Stimulated activated CD8-positive, alpha-beta memory T cell treated with anti-CD3 and anti-CD28 coated beads, Interleukin-4, amount 100 ng/mL, for 1 hour (primary cell): ENCODE measurements at places on chromosomes 1 and 21.

DNA sequence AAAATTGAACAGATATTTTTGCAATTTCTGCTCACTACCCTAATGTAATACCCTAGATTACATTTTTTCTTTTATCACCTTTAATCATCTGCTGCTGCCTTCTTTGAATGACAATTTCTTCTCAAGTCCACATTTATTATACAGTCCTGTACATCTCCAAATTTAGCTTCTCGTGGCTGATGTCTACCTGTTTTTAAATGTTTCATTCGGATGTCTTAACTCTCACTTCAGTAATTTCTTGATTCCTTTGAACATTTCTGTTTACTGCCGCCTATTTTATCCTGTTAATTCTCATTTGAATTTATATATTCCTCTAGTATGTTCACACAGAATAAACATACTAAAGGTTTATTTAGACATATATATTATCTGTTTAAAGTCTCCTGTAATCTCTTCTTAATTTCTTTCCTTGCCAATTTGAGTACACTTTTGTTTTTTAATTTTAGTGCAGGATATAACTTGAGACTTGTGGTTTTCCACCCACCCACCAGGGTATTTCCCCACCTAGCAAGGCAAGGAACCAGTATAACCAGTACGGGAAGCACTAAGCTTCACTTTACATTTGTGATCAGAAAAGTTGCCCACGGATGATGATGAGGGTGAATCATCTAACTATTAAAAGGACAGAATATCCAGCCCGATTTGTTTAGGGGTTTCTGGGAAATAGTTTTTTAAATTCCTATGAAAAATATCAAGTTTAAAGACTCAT, 12.7 kb downstream of the INSL5 start:
- no peak for DNase-seq

DNA sequence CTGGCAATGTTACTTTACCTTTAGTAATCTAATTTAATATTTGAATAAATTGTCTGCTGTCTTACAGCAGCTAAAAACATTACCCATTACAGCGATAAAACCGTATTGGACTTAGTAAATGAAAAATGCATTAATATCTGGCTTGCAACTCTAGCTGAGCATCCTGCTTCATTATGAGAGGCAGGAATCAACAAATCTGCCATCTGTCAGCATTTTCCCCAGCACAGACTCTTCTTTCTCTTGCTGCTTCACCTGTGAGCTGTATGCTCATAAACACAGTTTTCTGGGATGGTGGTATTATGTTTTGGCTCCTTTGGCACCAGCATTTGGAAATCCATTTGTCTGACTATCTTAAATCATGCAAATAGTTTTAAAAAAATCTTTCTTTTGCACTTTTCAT, 487.1 kb downstream of the KCNT2 start:
- no peak for DNase-seq

- DNase-seq, result no peak
Measured at GRCh38 chr1:8426996-8427395, 109.1 kb downstream of the SLC45A1 start.

- no peak for DNase-seq
Measured at GRCh38 chr1:30995990-30996612, 69.4 kb downstream of the PUM1 start.

GRCh38 chr1:7335224-7335879, 435.7 kb upstream of the VAMP3 start:
- DNase-seq, result no peak

- no peak for DNase-seq
Measured at GRCh38 chr1:183877053-183877720, 72.3 kb downstream of the RGL1 start.

- no peak for DNase-seq
Measured at GRCh38 chr1:247561711-247562110, 12.8 kb downstream of the GCSAML start.

- DNase-seq, result no peak
Measured at GRCh38 chr1:94983171-94983739, 56.3 kb upstream of the CNN3 start.

GRCh38 chr1:25879675-25880074, 4.2 kb upstream of the PAQR7 start:
- no peak for DNase-seq

GRCh38 chr1:204837440-204838084, 33.1 kb upstream of the NFASC start:
- DNase-seq, result no peak

DNA sequence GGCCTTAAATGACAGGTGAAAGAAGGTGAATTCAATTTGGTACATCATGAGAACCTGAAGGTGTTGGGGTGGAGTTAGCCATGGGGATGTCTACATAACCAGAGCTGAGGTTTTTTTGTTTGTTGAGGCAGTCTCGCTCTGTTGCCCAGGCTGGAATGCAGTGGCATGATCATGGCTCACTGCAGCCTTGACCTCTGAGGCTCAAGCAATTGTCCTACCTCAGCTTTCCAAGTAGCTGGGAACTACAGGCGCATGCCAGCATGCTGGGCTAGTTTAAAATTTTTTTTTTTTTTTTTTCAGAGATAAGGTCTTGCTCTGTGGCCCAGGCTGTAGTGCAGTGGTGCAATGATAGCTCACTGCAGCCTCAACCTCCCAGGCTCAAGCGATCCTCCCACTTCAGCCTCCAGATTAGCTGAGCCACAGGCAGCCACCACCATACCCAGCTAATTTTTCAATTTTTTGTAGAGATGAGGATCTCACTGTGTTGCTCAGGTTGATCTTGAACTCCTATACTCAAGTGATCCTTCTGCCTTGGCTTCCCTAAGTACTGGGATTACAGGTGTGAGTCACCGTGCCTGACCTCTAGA, 1.9 kb upstream of the MPZ start:
- no peak for DNase-seq

DNA sequence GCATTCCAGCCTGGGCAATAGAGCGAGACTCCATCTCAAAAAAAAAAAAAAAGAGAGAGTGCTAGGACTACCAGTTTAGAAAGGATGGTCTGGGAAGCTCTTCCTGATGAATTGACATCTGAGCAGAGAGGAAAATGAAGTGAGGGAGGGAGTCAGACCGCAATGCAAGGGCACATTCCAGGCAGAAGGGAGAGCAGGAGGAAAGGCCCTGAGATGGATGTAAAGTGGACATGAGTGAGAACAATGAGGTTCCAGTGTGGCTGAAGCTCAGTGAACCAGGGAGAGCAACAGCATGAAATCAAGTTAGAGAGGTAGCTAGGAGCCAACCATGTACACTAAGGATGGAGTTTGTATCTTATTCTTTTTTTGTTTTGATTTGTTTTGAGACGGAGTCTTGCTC, 55.9 kb upstream of the SPOCD1 start:
- DNase-seq, result no peak

DNA sequence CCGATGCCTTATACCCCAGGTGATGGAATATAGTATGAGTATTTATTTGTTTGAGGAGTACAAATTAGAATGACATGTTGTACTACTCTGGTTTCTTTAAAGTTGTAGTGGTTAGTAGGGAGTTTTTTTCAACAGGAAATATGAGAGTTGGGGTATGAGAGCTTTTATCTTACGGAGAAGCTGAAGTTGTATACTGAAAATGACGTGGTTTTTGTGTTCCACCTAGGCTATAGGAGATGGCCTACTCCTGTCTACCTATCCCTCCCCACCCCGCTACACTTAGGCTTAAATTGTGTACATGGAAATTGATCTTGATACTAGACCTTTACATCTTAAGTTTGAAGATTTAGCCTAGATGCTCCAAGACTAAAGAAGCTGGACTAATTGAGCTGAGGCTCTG, 6.8 kb upstream of the HAX1 start:
- no peak for DNase-seq

DNA sequence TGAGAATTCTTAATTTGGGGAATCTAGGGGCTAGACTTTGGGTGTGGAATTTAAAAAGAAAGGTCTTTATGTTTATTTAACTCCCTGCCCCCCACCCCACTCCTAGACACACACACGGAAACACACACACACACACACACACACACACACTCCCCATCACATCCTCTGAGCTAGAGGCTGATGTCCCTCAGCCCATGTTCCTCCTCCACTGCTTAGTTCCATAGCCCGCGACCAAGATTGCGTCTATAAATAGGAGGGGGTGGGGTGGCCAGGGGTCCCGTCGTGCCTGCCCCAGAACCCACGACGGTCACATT, 655 bp upstream of the KIRREL1 start:
- no peak for DNase-seq

DNA sequence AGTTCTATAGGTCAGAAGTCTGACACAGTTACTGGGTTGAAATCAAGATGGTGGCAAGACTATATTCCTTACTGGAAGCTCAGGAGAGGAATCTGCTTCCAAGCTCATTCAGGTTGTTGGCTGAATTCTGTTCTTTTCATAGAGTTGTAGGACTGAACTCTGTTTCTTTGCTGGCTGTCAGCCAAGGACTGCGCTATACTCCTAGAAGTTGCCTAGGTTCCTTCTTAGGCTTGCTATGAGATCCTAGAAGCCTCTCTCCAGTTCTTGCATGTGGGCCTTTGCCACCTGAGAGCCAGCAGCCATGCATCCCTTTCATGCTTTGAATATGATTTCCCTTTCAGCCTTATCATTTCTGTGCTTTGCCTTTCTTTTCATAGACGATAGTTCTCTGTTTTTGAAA, 176.4 kb downstream of the RPS6KC1 start:
- no peak for DNase-seq
